Progenitor cell of endocrine pancreas (in vitro differentiated cells): ENCODE measurements at places on chromosomes 7 and 10.

- DNase-seq: no peak
Measured at GRCh38 chr7:13115855-13116254, 428.4 kb downstream of the ARL4A start.

DNA sequence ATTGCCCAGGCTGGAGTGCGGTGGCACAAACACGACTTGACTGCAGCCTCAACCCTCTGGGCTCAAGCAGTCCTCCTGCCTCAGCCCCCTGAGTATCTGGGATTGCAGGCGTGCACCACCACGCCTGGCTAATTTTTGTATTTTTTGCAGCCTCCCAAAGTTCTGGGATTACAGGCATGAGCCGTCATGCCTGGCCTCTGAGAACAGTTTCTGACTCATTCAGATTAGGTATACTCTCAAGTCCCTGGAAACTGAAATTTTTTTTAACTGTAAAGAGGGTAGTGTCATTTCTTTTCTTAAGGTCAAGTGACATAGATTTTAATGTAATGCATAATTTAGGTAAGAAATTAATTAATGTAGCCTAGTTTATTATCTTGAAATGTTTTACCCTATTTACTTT, 104.7 kb downstream of the SEPTIN7 start:
- no peak for DNase-seq

DNA sequence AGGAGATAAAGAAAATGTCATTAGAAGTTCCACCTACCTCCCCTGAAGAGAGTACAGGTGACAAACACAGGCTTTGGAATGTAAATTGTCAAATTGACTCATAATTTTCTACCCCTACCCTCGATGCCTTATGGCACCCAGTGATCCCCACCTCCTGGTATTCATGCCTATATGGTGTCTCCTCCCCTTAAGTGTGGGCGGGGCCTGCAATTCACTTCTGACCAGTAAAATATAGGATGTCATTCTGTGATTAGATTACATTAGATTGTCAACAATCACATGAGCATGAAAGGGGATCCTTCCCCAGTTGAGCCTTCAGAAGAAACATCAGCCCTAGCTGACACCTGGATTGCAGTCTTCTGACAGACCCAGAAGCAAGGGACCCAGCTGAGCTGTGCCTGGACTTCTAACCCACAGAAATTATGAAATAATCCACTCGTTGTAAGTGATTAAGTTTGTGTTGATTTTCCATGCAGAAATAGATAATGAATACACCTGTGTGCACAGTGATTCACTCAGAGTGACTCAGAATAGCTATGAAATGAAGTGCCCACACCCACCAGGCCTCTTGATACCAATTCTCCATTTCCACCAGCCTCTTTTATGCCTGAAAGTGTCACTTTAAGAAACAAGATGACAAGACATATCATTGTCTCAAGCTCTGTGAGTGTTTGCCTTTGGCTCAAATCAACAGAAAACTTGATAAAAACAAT, 8.5 kb upstream of the SLC39A12 start:
- no peak for DNase-seq

DNA sequence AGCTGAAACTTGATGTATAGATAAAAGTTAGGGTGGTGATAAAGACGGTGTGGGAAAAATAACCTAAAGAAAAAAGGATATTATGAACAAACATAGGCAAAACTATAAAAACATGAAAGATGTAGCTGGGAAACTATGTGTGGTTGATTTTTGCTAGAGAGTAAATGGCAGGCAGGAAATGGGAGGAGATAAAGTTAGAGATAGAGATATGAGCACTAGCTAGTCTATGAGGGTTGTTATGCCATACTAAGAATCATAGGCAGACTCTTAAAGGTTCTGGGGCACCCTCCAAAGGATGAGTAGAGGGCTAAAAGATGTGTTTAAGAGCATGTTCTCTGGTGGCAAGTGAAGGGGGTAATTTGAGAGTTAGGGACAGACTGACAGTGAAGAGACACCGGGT, 1109.2 kb downstream of the GATA3 start:
- no peak for DNase-seq

DNA sequence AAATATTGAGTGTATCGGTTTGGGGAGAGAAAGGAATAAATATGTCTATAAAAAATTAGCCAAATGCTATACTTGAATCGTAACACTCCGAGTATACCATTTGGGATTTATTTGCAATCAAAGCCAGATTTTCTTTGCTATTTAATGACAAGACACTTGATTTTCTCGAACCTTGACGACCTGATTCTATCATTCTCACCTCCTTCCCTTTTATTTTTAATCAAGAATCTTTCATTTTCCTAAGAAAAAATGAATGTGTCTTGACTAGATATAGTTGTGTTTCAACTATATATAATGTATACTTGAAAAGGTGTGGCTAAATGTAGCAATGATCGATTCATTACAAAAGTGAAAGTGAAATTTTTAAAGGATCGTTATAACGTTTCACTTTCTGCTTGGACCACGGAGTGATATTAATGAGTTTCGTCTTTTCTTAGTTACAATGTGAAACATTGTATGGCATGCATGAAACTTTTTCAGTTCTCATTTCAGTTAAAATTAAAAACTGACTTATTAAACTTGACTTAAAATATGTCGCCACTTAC, 562 bp downstream of the NUB1 start:
- no peak for DNase-seq

DNA sequence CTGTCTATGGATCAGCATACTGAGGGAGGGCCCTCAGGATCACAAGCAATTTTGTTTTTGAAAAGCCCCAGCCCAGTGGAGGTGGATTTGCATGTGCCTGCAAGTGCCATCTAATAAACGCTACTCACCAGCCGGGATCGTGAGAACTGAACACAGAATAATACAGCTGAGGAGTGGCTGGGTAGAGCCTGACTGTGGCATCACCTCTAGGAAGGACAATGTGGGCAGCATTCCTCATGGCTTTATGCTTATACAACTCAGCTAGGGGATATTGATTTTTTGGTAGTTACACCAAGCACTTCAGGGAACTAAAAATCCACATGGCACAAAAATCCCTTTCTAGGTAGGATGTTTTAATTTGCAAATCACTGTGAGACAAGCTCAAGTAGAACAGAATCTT, 72.7 kb upstream of the PALS2 start:
- DNase-seq: no peak

- no peak for DNase-seq
Measured at GRCh38 chr10:127610816-127611215, 61.7 kb downstream of the NPS start.

- DNase-seq: no peak
Measured at GRCh38 chr10:61559615-61560014, 103.1 kb upstream of the CABCOCO1 start.

- DNase-seq: no peak
Measured at GRCh38 chr10:38050212-38050611, 39.7 kb downstream of the ZNF33A start.

- DNase-seq: no peak
Measured at GRCh38 chr7:156158213-156158612, 345.9 kb upstream of the SHH start.

DNA sequence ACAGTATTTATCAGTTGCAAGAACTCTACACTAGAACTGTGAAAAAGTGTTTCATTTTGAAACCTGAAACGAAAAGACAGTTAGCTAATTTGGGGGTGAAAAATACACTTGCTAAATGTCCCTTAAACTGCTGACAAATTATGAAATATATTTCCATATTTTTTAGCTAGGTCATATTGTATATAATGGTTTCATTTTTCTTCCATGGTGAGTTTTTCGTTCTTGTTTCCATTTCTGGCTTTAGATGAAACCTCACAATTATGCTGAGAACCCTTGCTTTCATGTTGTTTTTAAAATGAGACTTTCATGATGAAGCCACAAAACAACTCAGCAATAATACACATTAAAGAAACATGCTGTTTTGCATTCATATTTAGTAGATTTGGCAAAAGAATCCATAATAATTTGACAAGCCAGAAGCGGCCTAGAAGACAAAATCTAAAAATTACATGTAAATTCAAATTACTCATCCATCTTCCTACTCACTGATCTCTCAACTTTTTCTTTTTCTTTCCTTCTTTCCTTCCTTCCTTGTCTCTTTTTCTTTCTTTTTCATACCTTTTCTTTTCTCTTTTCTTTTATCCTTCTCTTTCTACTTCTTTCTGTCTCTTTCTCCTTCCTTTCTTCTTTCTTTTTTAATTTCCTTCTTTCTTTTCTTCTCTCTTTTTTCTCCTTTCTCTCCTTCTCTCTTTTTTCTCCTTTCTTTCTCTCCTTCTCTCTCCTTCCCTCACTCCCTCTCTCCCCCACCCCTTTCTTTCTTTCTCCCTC, 46.5 kb upstream of the ITGB8 start:
- DNase-seq: no peak

- no peak for DNase-seq
Measured at GRCh38 chr7:12794722-12795302, 107.4 kb downstream of the ARL4A start.

GRCh38 chr7:130910949-130911944, 177.2 kb upstream of the KLF14 start:
- DNase-seq: no peak

DNA sequence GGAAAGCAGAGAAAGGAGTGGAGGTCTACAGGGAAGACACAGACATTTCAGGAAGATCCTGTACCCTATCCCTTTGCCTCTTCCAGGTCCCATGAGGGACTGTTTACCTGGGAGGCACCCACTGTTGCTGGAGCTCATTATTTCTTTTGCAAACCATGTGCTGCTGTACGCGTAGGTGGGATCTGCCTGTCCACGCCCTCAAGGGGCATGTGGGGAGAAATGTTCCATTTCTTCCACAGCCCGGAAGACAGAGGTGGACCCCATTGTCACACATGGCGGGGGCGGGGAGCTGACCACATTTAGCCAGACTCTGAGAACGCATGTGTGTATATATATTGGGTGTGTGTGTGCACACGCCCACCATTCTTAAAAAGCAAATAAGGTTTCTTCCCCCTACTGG, 2.0 kb downstream of the PLXNA4 start:
- no peak for DNase-seq

DNA sequence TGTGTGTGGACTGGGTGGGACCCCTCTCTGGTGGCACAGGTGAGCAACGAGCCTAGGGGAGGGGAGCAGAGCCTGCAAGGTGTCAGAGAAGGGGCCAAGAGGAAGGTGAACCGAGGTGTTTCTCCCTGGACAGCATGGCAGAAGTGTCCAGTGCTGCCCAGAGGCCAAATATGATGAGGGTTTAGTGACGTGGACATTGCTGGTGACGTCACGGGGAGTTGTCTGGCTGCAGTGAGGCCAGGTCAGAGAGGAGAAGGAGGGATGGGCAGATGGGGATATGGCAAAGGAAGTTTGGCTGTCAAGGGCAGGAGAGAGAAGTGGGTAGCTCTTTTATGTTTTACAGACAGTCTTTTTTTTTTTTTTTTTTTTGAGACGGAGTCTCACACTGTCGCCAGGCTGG, 2.6 kb upstream of the ZNF853 start:
- no peak for DNase-seq

- no peak for DNase-seq
Measured at GRCh38 chr10:67790534-67791408, 47.2 kb downstream of the DNAJC12 start.

DNA sequence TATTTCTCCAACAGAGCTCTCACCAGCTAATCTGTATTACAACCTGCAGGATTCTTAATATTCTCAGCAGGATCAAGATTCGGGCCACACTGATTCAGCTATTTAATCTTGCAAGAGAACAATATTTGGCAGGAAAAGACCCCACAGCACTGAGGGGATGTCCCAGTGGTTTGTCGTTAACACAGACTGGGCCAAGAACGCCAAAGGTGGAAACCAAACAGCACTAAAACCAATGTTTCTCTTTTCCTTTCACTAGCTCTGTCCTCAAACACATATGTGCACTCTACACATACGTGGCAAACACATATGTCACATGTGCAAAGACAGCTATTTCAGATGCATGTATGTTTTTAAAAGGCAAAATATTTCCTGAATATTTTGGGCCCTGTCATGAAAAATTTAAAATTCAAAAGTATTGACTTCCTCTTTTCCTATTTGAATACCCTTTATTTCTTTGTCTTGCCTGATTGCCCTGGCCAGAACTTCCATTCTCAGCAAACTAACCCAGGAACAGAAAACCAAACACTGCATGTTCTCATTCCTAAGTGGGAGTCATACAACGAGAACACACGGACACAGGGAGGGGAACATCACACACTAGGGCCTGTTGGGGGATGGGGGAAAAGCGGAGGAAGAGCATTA, 51.7 kb upstream of the NEBL start:
- DNase-seq: no peak

- DNase-seq: no peak
Measured at GRCh38 chr10:1576467-1577372, 160.6 kb downstream of the ADARB2 start.

- no peak for DNase-seq
Measured at GRCh38 chr10:17217631-17218232, 10.3 kb upstream of the VIM start.

- DNase-seq: no peak
Measured at GRCh38 chr7:44762726-44763522, 14.3 kb downstream of the ZMIZ2 start.

GRCh38 chr7:157901166-157901565, 564.4 kb downstream of the DNAJB6 start:
- no peak for DNase-seq

DNA sequence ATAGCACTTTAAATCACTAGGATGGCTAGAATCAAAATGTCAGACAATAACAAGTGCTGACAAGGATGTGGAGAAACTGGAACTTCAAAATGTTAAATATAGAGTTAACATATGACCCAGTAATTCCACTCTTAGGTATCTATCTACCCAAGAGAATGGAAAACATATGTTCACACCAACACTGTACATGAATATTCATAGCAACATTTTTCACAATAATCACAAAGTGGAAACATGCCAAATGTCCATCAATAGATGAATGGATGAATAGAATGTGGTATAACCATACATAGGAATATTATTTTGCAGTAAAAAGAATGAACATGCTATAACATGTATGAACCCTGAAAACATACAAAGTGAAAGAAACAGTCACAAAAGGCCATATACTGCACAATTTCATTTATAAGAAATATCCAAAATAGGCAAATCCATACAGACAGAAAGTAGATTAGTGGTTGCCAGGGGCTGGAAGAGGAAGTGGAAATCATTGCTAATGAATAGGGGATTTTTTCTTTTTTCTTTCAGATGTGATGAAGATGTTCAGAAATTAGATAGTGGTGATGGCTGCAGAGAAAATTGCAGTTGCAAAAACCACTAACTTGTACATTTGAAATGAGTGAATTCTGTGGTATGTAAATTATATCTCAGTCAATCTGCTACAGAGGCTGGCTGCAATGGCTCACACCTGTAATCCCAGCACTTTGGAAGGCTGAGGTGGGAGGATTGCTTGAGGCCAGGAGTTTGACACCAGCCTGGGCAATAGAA, 93.0 kb downstream of the CPVL start:
- DNase-seq: no peak

DNA sequence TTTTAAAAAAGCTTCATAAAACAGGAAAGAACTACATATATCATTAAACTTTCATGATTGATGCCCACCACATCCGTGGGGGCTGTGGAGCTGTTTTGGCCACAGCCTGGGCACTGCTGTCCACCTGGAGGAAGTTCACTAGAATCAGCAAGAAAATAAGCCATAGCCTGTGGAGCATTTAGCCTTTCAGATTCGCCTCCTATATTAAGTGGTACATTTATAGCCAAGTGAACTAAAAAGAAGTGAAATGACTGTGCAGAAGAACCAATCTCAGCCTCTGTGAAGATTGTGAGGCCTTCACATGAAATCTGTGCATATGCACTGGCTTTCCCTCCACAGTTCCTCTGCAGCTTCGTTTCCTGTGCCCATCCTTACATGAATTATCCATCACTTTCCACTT, 23.5 kb downstream of the WNT16 start:
- no peak for DNase-seq
